ENCODE measurements at places on chromosomes 12 and 14. TPM values are rescaled to one million over a fixed set of nuclear protein-coding genes. Genes with fewer than 3 reads are reported as not detected.

GRCh38 chr12:71873821-71874220, 34.3 kb downstream of the TBC1D15 start:
- H3K4me3 ChIP-seq, result no peak overlapping the region
- no peak overlapping the region for H3K27ac ChIP-seq
- no peaks in the 10 kb centered on the region for H3K27me3 ChIP-seq
- DNase-seq, result no peak
- H3K36me3 ChIP-seq, result no peaks in the 10 kb centered on the region

DNA sequence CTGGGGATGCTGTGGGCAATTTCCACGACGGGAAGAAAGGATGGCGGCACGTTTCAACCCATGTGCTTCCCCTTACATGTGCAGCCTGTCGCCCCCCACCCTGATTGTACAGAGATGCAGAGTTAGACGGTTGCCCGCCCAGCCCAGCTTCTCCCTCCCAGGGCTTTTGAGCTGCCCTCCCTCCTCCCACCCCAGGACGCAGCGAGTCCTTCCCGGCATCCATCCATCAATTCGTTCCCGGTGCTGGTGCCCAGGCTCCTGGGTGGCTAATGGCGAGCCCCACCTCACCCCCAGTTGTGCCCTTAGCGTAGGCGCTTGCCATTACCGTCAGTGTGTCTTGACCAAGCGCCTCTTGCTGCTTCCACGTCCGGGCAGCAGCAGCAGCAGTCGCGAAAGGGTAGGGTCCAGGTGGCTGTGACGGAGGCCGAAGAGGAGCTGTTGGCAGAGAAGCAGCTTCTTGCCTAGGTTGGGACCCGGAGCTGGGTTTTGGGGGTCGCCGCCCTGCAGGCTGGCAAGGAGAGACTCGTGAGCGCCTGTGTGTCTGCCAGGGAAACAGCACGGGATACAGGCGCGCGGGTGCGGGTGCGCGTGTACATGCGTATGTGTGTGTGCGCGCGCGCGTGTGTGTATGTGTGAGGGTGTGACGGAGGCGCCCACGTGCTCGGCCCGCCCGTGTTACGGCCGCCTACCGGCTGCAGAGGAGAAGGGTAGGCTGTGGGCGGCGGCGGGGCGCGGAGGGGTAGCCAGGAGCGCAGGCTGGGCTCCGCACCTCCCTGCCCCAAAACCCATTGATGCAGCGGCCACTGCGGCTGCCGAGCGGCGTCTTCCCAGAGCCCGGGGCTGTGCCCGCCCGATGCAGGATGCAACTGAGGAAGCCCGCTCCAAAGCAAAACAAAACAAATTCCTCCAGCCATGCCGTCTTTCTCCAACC, at the start of gene SLC6A15:
SLC6A15 (minus strand) TSS at position 602 of the 931 bp plus-strand sequence. CDS start 20,679 bp downstream, outside the sequence.
- peaks cover 44% of the 10 kb centered on the region for H3K27me3 ChIP-seq
- no peak within 1 kb of the TSS for H3K27ac ChIP-seq
- DNase-seq, result peak; percentile 67
- H3K4me1 ChIP-seq, result peaks cover 14% of the 10 kb centered on the region
- H3K36me3 ChIP-seq, result no peaks in the 10 kb centered on the region
- peak within 1 kb of the TSS; percentile 8 for H3K4me3 ChIP-seq

DNA sequence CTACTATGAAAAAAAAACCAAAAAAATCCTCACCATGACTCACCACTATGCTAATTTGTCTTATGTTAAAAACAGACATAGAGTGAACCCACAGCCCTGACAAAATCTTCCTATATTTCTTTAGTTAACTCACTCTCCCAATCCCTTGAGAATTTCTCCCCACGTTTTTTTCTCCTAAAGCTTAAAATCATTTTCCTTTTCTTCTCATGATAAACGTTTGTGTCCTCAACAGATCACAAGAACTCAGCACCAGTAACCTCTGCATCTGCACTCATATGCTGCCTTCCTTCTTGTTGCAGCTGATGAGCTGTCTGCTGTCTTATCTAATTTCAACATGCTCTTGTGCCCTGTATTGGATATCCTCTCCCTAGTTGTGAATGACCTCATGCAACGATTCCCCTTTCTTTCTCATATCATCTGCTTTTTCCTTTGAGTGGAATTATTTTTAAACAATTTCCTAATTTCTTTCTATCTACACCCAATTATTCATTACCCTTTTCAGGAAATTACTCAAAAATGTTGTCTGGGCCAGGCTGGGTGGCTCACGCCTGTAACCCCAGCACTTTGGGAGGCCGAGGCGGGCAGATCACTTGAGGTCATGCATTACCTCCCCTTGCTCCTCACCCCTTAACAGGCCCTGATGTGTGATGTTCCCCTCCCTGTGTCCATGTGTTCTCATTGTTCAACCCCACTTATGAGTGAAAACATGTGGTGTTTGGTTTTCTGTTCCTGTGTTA, 427.5 kb upstream of the MGAT4C start:
- no peak overlapping the region for H3K4me3 ChIP-seq
- no peak overlapping the region for H3K27ac ChIP-seq
- no peaks in the 10 kb centered on the region for H3K4me1 ChIP-seq
- no peaks in the 10 kb centered on the region for H3K27me3 ChIP-seq
- no peaks in the 10 kb centered on the region for H3K36me3 ChIP-seq

DNA sequence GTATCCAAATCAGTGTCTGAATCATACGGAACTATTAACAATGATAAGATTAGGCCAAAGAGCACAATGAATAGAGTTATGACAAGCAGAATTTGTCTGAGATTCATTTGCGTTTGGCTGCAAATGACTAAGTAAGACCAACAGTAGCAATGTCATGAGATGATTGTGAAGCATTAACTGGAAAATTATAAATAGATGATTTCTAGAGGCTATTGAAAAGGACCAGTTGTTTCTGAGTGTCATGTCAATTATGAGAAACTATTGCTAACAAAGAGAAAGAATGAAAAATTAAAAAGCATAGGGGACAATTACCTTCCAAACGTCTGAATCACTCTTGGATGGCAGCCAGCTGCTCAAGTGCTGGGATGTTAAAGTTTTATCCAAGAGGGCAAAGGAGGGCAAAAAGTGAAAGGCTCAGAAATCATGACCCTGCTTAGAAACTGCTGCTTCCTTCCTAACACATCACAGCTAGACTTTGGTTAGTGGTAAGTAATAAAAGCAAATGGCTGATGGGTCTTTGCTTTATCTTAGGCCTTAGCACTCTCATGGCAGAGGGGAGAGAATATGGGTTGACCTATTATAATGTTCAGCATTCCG, 89.0 kb downstream of the AKAP6 start:
- no peaks in the 10 kb centered on the region for H3K27me3 ChIP-seq
- H3K27ac ChIP-seq, result no peak overlapping the region
- no peaks in the 10 kb centered on the region for H3K36me3 ChIP-seq
- no peak overlapping the region for H3K4me3 ChIP-seq

DNA sequence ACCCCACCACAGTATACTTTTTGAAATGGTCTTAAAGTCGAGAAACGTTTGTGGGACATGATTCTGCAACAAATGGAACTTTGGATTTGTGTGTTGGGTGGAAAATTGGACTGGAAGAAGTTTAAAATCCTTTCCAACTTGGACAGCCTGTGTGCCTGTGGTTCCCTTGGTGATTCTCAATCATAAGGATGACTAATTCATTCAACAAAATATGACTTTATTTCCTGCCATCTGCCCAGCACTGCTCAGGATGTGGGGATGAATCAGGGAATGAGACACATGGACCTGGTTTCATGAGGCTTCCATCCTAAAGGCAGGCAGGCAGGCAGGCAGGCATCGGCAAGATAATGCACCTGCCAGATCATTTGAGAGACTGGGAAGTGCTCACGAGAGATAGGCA, 57.3 kb upstream of the TMEM132D start:
- no peaks in the 10 kb centered on the region for H3K27me3 ChIP-seq
- no peaks in the 10 kb centered on the region for H3K36me3 ChIP-seq
- no peak overlapping the region for H3K27ac ChIP-seq
- DNase-seq, result no peak

- H3K27me3 ChIP-seq, result no peaks in the 10 kb centered on the region
- H3K4me3 ChIP-seq, result no peak overlapping the region
- H3K4me1 ChIP-seq, result no peaks in the 10 kb centered on the region
Observed at GRCh38 chr14:86481104-86481503, 951.2 kb downstream of the FLRT2 start.

DNA sequence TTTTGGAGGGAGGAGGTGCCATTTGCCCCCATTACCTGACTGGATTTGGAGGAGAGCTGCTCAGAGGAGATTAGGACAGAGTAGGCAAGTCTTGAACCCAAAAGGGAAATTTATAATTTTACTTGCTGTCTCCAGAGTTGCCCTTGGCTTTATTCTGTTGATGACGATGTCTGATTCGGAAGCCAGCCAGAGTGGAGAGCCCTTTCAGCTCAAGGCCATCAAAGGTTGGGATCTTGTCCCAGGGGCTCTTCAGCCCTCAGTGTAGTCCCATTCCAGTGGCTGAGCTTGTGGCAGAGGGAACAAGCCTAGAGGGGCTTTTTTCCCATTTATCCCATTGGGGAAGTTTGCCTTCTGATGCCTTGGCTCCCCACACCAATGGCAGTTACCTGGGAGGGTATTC, 71.8 kb downstream of the HSD17B6 start:
- H3K4me1 ChIP-seq, result peaks cover 4% of the 10 kb centered on the region
- H3K36me3 ChIP-seq, result no peaks in the 10 kb centered on the region
- H3K27ac ChIP-seq, result no peak overlapping the region
- DNase-seq, result no peak
- H3K27me3 ChIP-seq, result no peaks in the 10 kb centered on the region

DNA sequence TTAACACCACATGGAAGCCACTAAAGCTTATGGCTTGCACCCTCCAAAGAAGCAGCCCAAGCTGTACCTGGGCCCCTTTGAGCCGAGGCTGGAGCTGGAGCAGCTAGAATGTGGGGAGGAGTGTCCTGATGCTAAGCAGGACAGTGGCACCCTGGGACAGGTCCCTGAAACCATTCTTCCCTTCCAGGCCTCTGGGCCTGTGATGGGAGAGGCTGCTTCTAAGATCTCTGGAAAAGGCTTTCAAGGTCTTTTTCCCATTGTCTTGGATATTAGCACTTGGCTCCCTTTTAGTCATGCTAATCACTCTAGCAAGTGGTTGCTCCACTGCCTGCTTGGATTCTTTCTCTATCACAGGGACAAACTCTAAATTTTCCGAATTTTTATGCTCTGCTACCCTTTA, 40.9 kb downstream of the OSBPL8 start:
- H3K4me1 ChIP-seq, result peaks cover 10% of the 10 kb centered on the region
- no peaks in the 10 kb centered on the region for H3K27me3 ChIP-seq
- H3K27ac ChIP-seq, result peak overlapping the region; percentile 72
- H3K36me3 ChIP-seq, result no peaks in the 10 kb centered on the region

DNA sequence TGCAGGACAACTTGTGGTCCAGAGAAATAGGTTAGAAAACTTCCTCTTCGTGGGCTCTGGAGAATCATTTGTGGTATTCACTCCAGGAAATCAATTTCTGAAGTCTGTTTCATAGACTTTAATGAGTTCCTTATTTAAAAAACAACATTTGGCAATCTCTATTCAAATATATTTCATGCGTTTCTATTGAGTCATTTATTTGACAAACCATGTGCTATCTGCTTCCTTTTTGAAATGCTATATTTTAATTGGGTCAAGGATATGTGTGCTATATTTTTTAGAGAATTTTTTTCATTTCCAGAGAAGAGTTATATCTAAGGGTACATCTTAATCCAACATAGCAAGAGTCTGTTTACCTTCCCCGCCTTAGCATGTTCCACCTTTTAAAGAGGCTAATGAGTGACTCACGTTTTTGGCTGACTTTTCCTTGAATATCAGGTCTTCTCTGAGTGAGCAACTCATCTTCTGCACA, 252.4 kb upstream of the EGLN3 start:
- no peak overlapping the region for H3K4me3 ChIP-seq
- no peak overlapping the region for H3K27ac ChIP-seq
- H3K4me1 ChIP-seq, result no peaks in the 10 kb centered on the region
- DNase-seq, result no peak
- H3K27me3 ChIP-seq, result no peaks in the 10 kb centered on the region
- no peaks in the 10 kb centered on the region for H3K36me3 ChIP-seq

- DNase-seq, result no peak
- no peak overlapping the region for H3K4me3 ChIP-seq
- H3K4me1 ChIP-seq, result no peaks in the 10 kb centered on the region
- H3K27me3 ChIP-seq, result no peaks in the 10 kb centered on the region
- peak overlapping the region; percentile 41 for H3K27ac ChIP-seq
Observed at GRCh38 chr14:55386037-55386808, 25.4 kb downstream of the ATG14 start.

DNA sequence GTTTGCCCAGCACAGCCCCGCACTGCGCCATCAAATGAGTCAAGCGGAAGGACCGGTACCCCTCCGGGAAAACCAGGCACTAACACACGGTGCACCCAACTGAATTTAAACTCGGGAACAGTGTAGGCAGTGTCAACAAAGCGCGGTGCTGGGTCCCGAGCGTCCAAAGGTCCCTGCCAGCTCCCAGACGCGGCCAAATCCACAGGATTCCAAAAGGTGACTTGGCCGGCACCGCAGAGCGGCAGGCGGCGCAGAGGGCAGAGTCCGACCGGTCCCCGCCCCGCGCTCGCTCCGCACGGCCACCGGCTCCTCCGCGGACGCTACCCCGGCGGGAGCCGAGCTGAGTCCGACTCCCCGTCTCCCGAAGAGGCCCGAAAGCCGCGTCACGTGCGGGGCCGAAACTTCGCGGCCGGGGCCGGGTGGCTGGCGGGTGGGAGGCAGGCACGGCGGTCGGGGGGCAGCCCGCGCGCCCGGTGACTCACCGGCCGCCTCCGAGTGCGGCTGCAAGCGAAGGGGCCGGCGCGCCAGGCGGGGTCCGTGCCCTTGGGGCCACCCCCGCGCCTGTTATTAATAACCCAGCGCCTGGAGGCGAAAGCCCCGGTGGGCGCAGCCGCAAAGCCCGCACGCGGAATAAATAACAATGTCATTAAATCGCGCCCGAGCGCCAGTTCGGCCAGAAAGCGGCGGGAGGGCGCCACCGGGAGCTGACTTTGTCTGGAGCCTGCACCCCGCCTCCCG, 863 bp downstream of the DENND5B start:
- no peaks in the 10 kb centered on the region for H3K36me3 ChIP-seq
- peak overlapping the region; percentile 80 for H3K27ac ChIP-seq
- H3K27me3 ChIP-seq, result no peaks in the 10 kb centered on the region
- peak overlapping the region; percentile 84 for H3K4me3 ChIP-seq
- DNase-seq, result peak; percentile 70
- no peaks in the 10 kb centered on the region for H3K4me1 ChIP-seq

DNA sequence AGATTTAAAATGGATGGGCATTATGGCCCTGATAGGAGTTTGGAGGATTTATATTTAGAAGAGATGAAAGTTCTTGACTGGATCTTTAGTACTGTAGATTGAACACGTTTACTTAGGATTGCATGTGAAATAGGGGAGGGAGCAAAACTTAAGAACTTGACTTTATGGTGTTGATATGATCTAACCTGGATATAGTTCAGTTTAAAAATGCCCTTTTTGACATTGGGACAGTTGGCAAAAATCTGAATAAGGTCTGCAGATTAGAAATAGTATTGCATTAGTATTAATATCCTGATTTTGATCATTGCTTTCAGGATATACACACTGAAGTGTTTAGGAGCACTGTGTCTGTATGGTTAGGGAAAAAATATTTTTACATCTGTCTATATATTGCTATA, 9.6 kb downstream of the TMBIM6 start:
- peaks cover 44% of the 10 kb centered on the region for H3K4me1 ChIP-seq
- peaks cover 3% of the 10 kb centered on the region for H3K36me3 ChIP-seq
- H3K27ac ChIP-seq, result no peak overlapping the region

- H3K27ac ChIP-seq, result no peak overlapping the region
- no peaks in the 10 kb centered on the region for H3K4me1 ChIP-seq
- no peaks in the 10 kb centered on the region for H3K36me3 ChIP-seq
- H3K27me3 ChIP-seq, result no peaks in the 10 kb centered on the region
- DNase-seq, result no peak
Observed at GRCh38 chr14:92866181-92866752, 56.7 kb upstream of the CHGA start.

The ACSS3 gene
- total RNA-seq, result 42.7 TPM

The BCDIN3D gene
- 5.6 TPM for total RNA-seq

The C14orf39 gene
- total RNA-seq, result not detected

The PPP1R1A gene
- total RNA-seq, result 0.18 TPM

The GDF3 gene
- not detected for total RNA-seq

The TCL1B gene
- total RNA-seq, result not detected
